Subcutaneous preadipocyte (primary cell): ENCODE measurements at places on chromosomes 7 and 10. TPM values are rescaled to one million over a fixed set of nuclear protein-coding genes. Genes with fewer than 3 reads are reported as not detected.

SEMA3E gene
- 1.5 and 2.3 TPM in 2 replicates for total RNA-seq

TPK1 gene
- 5.9 and 6.1 TPM in 2 replicates for total RNA-seq

CDC14C gene
- 0.37 TPM in 1 of 2 replicates, not detected in the other for total RNA-seq

FKBP6 gene
- not detected in 2 replicates for total RNA-seq

RNF148 gene
- 0.78 and 1.8 TPM in 2 replicates for total RNA-seq

TMEM236 gene
- under 0.01 TPM in 2 replicates for total RNA-seq

ADIRF gene
- total RNA-seq: 35.2 and 51.1 TPM in 2 replicates

LRWD1 gene
- 23.5 and 33.2 TPM in 2 replicates for total RNA-seq

ATP6V1F gene
- 66.7 and 103 TPM in 2 replicates for total RNA-seq

LBX1 gene
- not detected in 2 replicates for total RNA-seq

PGAM2 gene
- 0.37 TPM in 1 of 2 replicates, not detected in the other for total RNA-seq

PNLIPRP2 gene
- total RNA-seq: not detected in 2 replicates

NANOS1 gene
- 0.73 and 1.2 TPM in 2 replicates for total RNA-seq

CYP2C18 gene
- total RNA-seq: not detected in 2 replicates

PTF1A gene
- total RNA-seq: not detected in 2 replicates

TFEC gene
- total RNA-seq: under 0.01 TPM in 1 of 2 replicates, not detected in the other

GPR146 gene
- 0.78 and 2.6 TPM in 2 replicates for total RNA-seq

TMEM270 gene
- not detected in 2 replicates for total RNA-seq

SEC61A2 gene
- 10.9 and 11.0 TPM in 2 replicates for total RNA-seq

TMEM176A gene
- 5.5 TPM in 1 of 2 replicates, not detected in the other for total RNA-seq

TMEM273 gene
- not detected in 2 replicates for total RNA-seq

ASIC3 gene
- total RNA-seq: 0.20 and 0.37 TPM in 2 replicates

GPR158 gene
- 0.20 and 0.37 TPM in 2 replicates for total RNA-seq

MICU1 gene
- total RNA-seq: 48.9 and 57.5 TPM in 2 replicates
